Karpas-422 (cell line): ENCODE measurements at places on chromosomes 11 and 22. TPM values are rescaled to one million over a fixed set of nuclear protein-coding genes. Genes with fewer than 3 reads are reported as not detected.

GRCh38 chr11:118147502-118147901 lies 5.1 kb downstream of the SCN4B start:
- no peak overlapping the region for H3K27ac ChIP-seq
- no peak for DNase-seq
- no peaks in the 10 kb centered on the region for H3K27me3 ChIP-seq
- no peaks in the 10 kb centered on the region for H3K36me3 ChIP-seq

GRCh38 chr22:33787645-33788456 lies 132.4 kb downstream of the LARGE1 start:
- H3K27me3 ChIP-seq = no peaks in the 10 kb centered on the region
- H3K36me3 ChIP-seq = no peaks in the 10 kb centered on the region
- H3K4me1 ChIP-seq = no peaks in the 10 kb centered on the region
- no peak for DNase-seq

DNA sequence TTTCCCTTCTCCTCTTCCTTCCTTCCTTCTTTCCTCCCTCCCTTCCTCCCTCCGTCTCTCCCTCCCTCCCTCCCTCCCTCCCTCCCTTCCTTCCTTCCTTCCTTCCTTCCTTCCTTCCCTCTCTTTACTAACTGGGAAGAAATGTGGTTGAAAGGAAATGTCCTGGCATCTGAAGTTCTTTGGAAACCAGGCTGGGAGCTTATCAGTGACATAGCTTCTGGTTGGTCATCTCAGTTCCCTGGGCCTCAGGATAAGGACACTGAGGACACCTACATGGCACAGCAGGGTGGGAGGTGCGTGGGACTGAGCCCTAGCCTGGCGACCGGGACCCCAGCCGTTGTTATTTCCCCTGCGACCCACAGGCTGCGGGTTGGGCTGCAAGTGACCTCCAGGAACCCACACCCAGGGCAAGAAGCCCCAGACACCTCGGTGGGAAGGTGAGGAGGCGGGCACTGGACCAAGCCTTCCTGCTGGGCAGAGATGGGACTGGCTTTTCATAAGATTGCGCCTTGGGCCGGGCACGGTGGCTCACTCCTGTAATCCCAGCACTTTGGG lies 1486.5 kb downstream of the TBC1D22A start:
- H3K4me1 ChIP-seq = no peaks in the 10 kb centered on the region; the same call in 1 of the 2 replicates
- H3K4me3 ChIP-seq = no peak overlapping the region
- no peak for DNase-seq
- no peaks in the 10 kb centered on the region for H3K27me3 ChIP-seq
- no peaks in the 10 kb centered on the region for H3K36me3 ChIP-seq

DNA sequence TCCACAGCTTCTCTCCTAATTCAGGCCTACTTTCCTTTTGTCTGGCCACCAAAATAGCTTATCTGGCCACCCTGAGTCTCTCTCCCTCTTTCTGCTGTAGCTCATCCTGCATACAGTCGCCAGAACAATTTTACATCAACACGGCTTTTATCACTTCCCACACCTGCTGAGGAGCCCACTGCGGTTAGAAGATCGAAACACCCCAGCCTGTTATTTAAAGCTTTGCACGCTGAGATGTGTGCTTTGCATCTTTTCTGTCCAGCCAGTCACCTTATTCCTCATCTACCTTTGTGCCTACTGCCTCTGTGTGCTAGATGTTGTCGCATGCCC lies 96.0 kb downstream of the COMMD9 start:
- peak; percentile 92 for DNase-seq
- no peaks in the 10 kb centered on the region for H3K27me3 ChIP-seq
- peak overlapping the region; percentile 98 for H3K27ac ChIP-seq
- H3K4me1 ChIP-seq = peaks cover 73% of the 10 kb centered on the region
- H3K36me3 ChIP-seq = peaks cover 26% of the 10 kb centered on the region

DNA sequence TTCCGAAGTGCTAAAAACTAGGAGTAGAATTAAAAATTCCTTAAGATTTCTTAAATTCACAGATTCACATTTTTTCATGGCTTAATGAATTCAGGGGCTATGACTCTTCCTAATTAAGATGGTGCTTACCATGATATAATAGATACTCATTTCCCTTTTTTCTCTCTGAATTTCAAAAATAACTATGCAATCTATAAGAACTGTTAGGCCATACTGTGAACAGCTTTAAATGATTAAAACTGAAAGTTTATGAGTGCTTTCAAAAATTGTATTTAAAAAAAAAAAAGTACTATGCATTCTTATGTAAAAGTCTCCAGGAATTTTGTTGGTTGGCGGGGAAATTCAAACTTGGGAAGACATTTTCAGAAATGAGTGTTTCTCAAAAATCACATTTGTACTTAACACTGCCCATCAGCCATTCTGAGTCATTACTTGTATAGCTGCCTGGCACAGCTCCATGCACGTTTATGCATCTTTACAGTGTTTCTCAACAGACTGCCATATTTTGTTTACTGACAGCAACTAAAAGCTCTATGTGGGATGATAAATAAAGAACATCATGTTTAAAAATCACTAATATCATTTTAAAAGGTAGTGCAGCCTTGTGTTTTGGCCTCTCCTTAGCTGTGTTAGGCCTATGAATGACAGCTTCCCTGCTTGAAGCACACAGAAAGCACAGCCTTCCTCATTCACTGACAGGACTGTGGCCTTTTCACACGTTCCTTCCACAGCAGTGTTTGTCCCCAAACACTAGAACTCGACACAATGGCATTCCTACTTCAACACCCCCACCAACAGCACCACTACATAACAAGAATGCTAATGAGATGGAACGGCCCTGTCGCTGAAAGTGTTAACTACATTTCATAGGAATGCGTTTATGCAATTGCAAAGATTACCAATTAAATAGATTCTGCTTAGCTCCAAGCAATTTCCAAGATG lies 131.4 kb downstream of the DCDC1 start:
- DNase-seq = no peak
- no peaks in the 10 kb centered on the region for H3K27me3 ChIP-seq
- no peaks in the 10 kb centered on the region for H3K4me1 ChIP-seq
- no peak overlapping the region for H3K4me3 ChIP-seq

- no peaks in the 10 kb centered on the region for H3K27me3 ChIP-seq
- no peaks in the 10 kb centered on the region for H3K4me1 ChIP-seq
- H3K27ac ChIP-seq = no peak overlapping the region
- no peak overlapping the region for H3K4me3 ChIP-seq
Observed at GRCh38 chr11:986270-986951, 50.1 kb downstream of the MUC6 start.

- peaks cover 32% of the 10 kb centered on the region for H3K4me1 ChIP-seq
- DNase-seq = no peak
- no peak overlapping the region for H3K27ac ChIP-seq
- no peaks in the 10 kb centered on the region for H3K27me3 ChIP-seq
- no peak overlapping the region for H3K4me3 ChIP-seq
Observed at GRCh38 chr11:66541892-66542291, 4.0 kb downstream of the ZDHHC24 start.

DNA sequence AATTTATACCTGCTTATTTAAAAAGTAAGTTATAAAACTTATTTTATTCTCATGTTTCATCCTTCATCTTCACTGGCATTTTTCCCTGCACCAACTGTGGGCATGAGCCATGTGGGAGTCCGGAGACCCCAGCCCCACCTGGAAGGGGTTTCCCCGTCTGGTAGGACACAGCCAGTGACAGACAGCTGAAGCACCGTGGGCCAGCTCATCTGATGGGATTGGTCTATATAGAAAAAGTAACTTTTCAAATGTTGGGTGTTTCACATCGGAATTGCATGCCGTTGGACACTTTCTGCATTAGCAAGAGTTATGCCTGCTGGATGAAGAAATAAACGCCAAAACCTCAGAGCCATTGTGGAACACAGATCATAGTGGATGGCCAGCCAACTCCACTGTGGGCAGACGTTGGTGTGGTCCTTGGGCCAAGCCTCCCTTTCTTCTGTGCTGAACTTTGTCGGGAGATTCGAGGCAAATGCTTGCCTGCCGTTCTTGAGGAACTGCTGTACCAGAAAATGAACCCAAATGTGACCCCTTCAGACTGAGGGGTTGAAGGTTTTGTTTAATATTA lies 1329.3 kb downstream of the TBC1D22A start:
- peaks cover 87% of the 10 kb centered on the region for H3K4me1 ChIP-seq
- H3K4me3 ChIP-seq = no peak overlapping the region
- no peaks in the 10 kb centered on the region for H3K36me3 ChIP-seq
- DNase-seq = no peak
- H3K27ac ChIP-seq = peak overlapping the region; percentile 98

- DNase-seq = no peak
- no peak overlapping the region for H3K4me3 ChIP-seq
- no peaks in the 10 kb centered on the region for H3K36me3 ChIP-seq
- H3K4me1 ChIP-seq = no peaks in the 10 kb centered on the region
Observed at GRCh38 chr22:23722724-23723123, 28.2 kb downstream of the ZNF70 start.

- no peaks in the 10 kb centered on the region for H3K27me3 ChIP-seq
- no peak overlapping the region for H3K27ac ChIP-seq
- no peaks in the 10 kb centered on the region for H3K36me3 ChIP-seq
- no peak for DNase-seq
- peaks cover 4% of the 10 kb centered on the region for H3K4me1 ChIP-seq
- no peak overlapping the region for H3K4me3 ChIP-seq
Observed at GRCh38 chr11:75271730-75272129, 31.2 kb downstream of the TPBGL start.

DNA sequence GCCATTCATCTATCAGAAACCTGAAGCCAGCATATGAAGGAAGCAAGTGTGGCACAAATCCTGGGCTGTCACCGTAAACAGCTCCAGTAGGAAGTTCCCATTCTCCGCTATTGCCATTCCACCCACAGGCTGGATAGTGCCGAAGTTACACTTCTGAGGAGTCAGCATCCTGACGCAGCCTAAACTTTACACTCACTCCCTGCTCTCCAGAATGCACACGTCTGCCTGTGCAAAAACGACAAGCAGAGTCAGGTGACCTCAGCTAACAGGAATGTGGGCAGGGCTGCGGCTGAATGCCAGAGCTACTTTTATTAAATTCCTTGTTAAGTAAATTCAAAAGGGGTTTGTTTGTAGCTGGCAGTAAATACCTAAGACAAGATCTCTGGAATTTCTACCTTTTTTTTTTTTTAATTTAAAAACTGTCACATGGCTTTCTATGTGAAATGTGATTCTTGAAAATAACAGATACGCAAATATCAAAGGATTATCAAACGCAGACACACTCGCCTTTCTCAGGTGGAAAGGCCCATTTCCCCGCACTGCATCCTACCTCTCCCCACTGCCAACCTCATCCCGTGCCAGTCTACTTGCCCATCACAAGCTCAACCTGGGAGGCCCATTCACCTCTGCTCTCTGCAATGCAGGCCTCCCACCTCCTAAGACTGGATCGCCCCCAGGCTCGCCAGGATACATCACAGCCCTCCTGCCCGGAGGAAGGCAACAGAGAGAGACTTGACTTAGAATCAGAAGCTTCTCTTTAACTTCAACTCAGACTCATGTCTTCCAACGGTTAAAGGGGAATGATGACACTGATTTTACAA lies 33.5 kb downstream of the NFRKB start:
- DNase-seq = no peak
- no peaks in the 10 kb centered on the region for H3K27me3 ChIP-seq
- no peak overlapping the region for H3K4me3 ChIP-seq
- H3K4me1 ChIP-seq = no peaks in the 10 kb centered on the region
- H3K36me3 ChIP-seq = no peaks in the 10 kb centered on the region

- peaks cover 78% of the 10 kb centered on the region for H3K4me1 ChIP-seq
- no peak for DNase-seq
- H3K36me3 ChIP-seq = peaks cover 21% of the 10 kb centered on the region
- no peaks in the 10 kb centered on the region for H3K27me3 ChIP-seq
Observed at GRCh38 chr11:121467965-121468364, 15.2 kb upstream of the SORL1-AS1 start.

GRCh38 chr11:15115686-15116085 lies 963 bp downstream of the INSC start:
- peaks cover 49% of the 10 kb centered on the region for H3K4me1 ChIP-seq
- H3K36me3 ChIP-seq = no peaks in the 10 kb centered on the region
- H3K4me3 ChIP-seq = no peak overlapping the region
- H3K27ac ChIP-seq = no peak overlapping the region
- DNase-seq = no peak

- H3K27me3 ChIP-seq = no peaks in the 10 kb centered on the region
- peaks cover 23% of the 10 kb centered on the region for H3K4me1 ChIP-seq
- DNase-seq = no peak
- H3K36me3 ChIP-seq = no peaks in the 10 kb centered on the region
- no peak overlapping the region for H3K4me3 ChIP-seq
Observed at GRCh38 chr11:131204765-131205380, 165.5 kb upstream of the NTM start.

The SLC16A8 gene
- total RNA-seq = not detected in 2 replicates

The ARHGAP20 gene
- total RNA-seq = 0.25 TPM in 1 of 2 replicates, not detected in the other

The ART5 gene
- not detected in 2 replicates for total RNA-seq

The TRIM51 gene
- not detected in 2 replicates for total RNA-seq

The C11orf87 gene
- total RNA-seq = not detected in 2 replicates

The KRTAP5-11 gene
- not detected in 2 replicates for total RNA-seq

The ATP6V1E1 gene
- 79.4 and 91.6 TPM in 2 replicates for total RNA-seq

The KCNQ1OT1 gene
- 2.7 and 3.0 TPM in 2 replicates for total RNA-seq
